ENCODE measurements at places on chromosomes 3 and 15.

GRCh38 chr3:178684881-178685590 is 148.8 kb downstream of the KCNMB2 start:
- no peak for DNase-seq

DNA sequence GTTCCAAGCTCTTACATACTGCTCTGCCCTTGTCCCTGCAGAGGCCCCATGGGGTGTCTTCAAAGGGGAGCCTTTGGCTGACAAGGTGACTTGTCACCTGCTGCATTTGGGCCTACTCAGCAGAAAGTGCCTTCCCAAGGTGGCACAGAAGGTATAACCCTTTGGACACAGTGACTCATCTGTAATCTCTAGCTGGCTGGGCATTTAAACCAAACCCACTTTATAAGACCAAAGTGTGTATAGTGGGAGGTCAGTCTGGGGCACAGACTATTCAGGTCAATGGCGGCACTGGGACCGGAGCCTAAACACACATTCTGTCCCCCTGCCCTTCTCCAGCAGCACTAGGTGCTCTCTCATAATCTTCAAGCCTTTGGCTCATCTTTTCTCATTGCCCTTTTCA is 35.1 kb downstream of the GJD2 start:
- DNase-seq, result no peak

DNA sequence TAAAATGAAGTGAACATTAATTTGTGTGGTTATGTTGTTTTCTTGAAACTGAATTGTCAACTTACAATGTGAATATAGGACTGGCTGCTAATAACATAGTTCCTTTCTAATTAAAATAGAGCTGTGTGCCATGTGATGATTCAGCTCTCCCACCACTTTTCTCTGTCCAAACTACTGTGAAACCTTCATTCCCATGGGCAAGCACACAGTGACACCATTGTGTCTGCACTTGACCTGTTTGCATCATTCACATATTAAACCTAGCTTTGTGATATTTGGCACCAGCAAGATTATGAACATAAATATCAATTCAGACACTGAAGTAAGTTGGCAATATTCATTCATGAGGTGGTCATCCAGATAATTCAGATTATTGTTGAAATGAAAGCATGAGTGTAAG is 78.8 kb upstream of the TCF12 start:
- no peak for DNase-seq

- no peak for DNase-seq
Measured at GRCh38 chr3:123790254-123791072, 93.7 kb downstream of the MYLK start.

DNA sequence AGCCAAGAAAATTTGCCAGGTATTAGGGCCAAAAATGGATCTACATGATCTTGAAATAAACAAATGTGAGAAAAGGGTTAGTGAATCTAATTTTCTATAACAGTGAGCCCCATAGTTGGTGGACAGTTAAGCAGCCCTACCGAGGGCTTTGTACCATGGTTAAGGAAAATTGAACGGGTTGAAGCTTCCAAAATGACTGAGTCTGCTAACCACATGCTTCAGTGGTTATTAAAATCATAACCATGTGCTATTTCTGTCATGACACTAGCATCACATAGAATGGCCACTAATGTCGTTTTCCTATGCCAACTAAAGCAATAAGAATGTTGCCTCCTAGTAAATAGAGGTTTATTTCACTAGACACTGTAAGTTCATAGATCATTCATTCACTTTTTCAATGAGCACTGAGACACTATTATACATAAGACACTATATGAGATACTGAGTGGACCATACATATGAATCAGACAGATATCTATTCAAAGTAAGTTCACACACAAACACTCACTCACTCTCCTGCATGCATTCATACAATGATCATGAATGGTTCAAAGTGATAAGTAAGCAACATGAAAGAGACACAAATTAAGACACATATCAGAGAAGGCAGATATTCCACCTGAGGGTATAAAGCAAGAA is 4.3 kb downstream of the SST start:
- no peak for DNase-seq

DNA sequence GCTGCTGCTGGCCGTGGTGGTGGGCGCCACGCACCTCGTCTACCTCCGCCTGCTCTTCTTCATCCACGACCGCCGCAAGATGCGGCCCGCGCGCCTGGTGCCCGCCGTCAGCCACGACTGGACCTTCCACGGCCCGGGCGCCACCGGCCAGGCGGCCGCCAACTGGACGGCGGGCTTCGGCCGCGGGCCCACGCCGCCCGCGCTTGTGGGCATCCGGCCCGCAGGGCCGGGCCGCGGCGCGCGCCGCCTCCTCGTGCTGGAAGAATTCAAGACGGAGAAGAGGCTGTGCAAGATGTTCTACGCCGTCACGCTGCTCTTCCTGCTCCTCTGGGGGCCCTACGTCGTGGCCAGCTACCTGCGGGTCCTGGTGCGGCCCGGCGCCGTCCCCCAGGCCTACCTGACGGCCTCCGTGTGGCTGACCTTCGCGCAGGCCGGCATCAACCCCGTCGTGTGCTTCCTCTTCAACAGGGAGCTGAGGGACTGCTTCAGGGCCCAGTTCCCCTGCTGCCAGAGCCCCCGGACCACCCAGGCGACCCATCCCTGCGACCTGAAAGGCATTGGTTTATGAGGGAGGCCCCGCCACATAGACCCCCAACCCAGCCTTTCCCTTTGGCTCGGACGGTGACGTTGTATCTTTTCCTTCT is 1.1 kb downstream of the GPR27 start:
- DNase-seq, result no peak

DNA sequence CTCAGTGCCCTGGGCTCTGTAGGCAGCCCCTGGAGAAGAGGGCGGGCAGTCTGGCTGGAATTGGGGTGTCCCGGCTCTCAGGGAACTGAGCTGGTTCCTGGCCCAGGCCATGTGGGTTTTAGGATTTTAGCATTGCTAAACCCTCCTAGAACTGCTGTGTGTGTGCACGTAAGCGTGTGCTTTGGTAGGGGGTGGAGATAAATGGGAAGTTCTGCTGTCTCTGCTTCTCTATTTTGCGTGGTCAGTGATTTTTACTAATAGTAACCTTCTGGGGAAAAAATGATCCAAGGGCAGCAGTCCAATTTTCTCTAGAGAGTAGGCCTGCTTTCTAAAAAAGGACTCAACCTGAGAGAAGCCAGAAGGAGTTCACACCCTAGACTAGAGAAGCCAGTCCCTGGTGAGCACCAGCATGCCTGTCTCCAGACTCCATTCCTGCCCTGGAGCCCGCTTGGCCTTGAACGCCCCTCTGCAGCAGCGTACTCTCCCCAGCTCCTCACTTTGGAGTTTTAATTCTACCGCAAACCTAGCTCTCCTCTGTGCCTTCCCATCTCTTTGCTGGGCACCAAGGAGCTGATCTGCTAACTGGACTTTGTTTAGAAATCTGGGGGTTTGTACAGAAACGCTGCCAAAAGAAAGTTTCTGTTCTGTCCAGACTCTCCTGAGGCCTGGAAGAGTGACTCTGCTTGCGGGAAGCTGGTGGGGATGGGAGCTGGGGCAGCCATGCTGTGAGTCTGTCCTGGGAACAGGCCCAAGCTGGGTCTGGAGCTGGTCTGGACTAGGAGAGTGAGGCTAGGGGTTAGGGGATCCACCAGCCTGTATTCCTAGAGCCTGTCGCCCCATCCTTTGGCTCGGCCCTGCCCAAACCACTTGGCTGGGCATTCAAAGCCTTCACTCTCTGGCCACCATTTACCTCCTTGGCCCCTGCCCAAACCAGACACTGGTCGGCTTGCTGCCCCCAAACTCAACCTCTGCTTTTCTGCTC is 19.7 kb downstream of the CORO2B start:
- DNase-seq, result no peak

- peak; percentile 42 for DNase-seq
Measured at GRCh38 chr3:43855674-43856299, 165.0 kb downstream of the ABHD5 start.

GRCh38 chr3:133188996-133189395 is 150.8 kb downstream of the TMEM108 start:
- no peak for DNase-seq

- no peak for DNase-seq
Measured at GRCh38 chr3:28601291-28601690, 252.7 kb upstream of the AZI2 start.

DNA sequence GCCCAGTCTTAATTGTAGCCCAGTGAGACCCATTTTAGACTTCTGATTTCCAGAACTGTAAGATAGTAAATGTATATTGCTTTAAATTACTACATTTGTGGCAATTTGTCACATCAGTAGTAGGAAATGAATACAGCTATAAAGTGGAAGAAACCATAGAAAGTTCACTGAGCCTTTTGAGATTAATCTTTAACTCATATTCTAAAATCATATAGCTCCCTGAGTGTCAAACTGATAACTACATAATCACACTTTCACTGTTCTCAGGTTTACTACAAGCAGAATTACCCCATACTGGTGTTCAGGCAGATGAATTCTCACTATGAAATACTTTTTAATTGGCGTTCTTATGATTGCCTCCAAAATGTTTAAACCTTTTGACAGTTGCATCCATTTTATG is 42.8 kb downstream of the CNTN4 start:
- no peak for DNase-seq

DNA sequence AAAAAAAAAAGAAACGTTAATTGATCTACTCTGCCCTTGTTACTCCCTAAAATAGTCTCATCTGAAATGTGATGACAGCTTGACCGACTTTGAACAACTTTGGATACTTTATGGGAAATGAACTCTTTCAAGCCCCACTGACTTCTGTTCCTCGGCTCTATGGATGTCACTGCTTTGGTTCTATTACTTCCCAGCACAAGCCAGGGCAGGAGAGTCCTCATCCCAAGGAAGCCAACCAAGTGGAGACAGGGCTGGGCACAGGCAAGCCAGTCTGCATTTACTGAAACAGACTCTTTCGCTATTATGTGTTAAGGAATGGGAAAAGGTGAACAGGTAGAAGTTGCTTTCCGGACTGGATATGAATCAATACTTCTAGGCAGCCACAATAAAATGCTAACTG is 444.0 kb downstream of the FOXP1 start:
- no peak for DNase-seq

DNA sequence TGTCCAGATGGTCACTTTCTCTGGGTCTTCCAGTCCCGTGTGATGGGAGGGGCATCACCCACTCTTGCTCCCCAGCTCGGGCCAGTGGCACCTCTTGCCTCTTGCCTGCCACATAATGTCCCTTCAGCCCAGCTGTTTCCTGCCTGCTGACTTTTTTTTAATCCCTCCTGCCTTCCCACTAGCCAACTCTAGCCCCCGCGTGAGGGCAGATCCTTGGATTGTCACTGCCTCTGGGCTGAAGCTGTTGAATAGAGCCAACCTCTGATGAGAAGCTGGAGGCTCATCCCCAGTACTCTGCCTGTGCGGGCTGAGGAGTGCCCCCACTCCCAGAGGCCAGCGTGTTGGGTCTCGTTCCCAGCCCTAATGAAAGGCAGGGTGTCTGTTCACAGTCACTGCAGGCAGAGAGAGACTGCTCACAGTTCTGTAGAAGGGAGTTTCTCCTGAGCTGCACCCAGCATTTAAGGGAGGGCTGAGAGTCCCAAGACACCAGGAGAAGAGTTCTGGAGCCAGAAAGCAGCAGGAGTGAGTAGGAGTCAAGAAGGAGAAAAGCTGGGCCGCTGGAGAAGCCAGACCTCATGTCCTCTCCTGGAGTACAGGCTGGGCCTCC is 30.1 kb upstream of the TIMP4 start:
- no peak for DNase-seq

Data from activated naive CD8-positive, alpha-beta T cell treated with anti-CD3 and anti-CD28 coated beads, Interleukin-2, amount 10 ng/mL, durations not matched to agents 7 days and 5 days (primary cell).